ENCODE measurements at places on chromosomes 7 and 10.
A peak's percentile ranks its signal among the peaks of the same experiment; 100 is the strongest.

DNA sequence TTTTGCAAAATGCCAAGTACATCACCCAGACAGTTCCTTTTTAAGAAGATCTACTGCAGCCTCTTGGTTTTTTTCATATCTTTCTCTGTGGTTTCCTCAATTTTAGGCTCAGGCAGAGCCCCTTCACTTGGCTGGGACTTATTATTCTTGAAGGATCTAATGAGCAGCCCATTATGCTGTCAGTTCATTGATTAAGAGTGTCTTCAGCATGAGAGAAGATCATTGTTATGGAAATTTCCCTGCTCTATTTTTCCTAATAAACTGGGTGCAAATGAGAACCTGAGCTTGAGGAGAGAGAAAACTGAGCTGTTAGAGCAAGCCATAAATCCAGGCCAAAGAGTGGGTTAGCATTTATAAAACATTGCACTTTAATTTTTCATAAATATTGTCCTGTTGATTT lies 146.5 kb downstream of the SEC23IP start:
- DNase-seq = no peak

DNA sequence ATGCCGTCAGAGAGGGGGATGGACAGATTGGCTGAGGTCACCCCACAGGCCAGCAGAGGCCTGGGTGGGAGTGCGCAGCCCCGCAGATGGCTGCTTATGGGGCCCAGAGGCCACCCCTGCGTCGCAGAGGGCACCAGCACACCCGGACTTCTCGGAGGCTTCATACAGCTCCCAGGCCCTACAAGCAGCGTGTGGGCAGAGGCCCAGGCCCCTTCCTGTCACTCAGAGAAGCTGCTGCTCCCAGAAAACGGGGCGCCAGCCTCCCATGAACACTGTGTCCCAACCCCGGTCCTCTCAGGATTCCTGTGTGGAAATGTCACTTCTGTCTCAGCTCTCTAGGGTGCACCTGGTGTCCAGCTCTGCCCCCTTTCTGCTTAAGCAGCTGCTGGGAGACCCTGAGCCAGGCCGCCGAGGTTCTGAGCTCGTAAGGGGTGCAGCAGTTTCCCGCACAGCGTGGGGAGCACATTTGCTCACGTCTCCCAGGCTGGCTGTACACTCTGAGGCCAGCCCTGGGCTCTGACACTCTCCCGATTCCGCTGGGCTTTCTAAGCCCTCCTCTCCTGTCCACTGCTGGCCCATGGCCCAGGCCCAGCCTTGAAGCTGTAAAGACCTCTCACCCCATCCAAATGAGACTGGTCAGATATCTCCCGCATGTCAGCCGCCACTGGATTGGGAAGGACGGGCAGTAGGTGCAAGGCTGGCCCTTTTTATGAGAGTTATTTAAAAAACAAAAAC lies 6.8 kb downstream of the GPR146 start:
- no peak for DNase-seq

DNA sequence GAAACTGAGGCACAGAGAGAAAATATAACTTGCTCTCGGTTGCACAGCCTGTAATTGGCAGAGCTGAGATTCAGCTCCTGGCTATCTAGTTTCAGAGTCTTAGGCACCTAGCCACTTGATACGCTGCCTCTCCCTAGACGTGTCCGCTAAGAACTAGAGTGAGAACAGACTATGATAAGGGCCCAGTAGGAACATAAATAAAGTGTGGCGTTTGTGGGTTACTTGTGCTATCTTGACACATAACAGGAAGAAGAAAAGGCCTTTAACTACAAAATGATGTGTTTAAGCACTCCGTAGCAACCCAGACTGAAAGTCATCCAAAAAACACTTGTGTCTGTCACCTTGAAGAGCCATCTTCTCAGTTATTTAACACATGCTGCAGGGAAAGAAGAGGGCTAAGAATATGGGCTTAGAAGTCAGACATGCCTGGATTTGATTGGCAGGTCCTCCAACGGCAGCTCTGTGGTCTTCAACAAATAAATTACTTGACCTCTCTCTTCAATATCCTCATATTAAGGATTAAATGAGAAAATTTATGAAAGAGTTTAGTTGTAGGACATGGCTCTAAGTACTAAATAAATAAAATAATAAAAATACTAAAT lies 96.2 kb downstream of the SGMS1 start:
- no peak for DNase-seq

DNA sequence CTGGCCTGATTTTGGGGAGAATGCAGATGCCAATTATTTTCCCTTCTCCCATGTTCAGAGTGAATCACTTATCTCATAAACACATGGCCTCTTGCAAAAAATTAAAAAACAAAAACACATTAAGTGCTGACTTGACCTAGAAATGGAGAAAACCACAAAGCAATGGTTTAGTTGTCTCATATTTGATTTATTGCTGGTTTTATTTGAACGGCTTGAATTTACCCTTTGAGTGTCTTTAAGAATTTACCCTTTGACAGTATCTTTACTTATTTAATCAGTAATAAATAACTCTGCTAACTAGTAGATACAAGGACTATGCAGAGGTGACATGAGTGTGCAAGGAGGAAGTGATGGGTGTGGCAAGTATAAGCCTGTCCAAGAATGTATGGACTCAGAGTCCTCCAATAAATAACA lies 68.1 kb upstream of the GSDME start:
- DNase-seq = no peak

DNA sequence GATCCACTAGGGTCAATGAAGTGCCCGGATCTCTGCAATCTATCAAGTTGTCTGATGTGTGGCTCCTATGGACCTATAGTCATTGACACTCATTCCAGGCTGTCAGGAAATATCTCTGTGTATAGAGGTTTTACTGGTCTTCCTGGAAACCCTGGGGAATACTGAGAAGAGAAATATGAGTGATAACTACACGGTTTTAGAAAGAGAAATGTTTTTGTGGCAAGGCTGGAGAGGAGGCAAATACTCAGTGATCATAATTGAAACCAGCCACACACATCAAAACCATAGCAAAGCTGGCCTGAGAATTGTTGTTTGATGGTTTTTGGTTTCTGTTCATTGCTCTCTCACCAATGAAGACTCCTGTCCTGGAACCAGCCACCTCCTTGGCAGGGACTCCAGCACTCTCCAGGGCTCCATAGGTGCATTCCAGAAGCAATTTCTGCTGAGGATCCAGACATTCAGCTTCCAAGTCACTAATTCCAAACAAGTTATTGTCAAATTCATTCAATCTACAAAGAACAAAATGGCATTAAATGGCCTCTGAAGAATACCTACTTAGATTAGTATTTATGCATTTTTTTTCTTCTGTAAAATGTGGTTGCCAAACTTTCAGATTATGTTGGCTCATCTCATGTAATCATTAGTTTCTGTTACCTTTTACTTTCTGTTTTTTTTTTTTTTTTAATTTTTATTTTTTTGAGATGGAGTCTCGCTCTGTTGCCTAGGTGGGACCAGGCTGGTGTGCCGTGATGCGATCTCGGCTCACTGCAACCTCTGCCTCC lies 108.6 kb upstream of the ABI1 start:
- no peak for DNase-seq

DNA sequence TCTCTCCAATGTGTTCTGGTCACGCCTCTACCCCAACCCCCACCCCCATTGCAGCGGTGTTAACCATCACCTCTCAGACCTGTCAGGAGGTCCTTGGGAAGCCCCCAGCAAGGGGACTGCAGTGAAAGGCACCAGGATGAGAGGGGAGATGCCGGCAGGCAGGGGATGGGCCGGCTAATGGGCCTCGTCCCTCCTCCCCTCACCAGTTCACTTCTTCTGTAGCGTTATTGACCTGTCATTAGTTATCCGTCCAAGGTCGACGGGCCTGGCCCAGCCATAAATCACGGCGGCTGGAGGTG lies 18.8 kb downstream of the POLL start:
- DNase-seq = no peak

DNA sequence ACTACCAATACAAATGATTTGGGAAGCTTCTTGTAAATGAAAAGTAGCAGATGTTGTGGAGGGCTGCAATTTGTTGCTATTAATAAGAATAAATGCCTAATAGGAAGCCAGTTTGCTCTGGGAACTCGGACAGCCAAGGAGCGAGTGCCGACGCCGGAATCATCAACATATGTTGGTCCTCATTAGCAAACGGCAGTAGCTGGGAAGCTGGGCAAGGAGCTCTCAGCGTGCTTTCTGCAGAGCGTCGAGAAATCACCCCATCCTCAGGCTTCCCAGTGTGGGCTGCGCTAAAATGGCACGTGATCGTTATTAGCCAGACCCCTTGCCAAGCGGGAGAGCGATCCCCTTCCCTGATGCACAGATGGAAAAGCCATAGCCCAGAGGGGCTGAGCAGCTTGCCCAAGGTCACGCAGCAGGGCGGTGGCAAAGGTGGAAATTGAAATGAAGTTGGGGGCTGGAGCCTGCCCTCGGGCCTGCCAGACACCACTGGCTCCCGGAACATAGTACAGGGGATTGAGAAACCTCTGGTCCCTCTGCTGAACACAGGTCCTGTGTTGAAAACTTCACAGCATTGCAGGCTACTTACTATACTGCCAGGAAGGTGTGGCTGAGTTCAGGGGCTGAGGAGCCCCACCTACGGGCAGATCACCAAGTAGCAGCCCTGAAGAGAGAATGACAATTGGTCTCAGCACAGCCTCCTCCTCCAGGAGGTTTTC lies 326.9 kb downstream of the PLXNA4 start:
- DNase-seq = no peak

- DNase-seq = no peak
These were observed 56.2 kb downstream of the CUL1 start for GRCh38 chr7:148754912-148755311.

DNA sequence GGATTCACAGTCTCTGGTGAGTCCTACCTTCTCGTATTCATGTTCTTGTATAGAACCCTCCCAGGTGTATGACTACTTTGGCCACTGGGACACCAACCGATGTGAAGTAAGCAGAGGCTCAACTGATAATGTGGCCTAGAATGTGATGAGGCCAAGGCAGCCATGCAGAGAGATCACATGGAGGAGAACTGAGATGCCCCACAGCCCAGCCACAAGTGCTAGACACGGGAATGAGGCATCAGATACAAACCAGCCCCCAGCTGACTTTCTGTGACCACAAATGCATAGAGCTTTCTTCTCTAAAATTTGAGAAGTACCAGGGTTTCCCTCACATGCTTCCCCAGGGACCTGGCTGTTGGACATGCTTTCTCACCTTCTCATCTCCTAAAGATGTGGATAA lies 375.7 kb downstream of the CCSER2 start:
- no peak for DNase-seq

DNA sequence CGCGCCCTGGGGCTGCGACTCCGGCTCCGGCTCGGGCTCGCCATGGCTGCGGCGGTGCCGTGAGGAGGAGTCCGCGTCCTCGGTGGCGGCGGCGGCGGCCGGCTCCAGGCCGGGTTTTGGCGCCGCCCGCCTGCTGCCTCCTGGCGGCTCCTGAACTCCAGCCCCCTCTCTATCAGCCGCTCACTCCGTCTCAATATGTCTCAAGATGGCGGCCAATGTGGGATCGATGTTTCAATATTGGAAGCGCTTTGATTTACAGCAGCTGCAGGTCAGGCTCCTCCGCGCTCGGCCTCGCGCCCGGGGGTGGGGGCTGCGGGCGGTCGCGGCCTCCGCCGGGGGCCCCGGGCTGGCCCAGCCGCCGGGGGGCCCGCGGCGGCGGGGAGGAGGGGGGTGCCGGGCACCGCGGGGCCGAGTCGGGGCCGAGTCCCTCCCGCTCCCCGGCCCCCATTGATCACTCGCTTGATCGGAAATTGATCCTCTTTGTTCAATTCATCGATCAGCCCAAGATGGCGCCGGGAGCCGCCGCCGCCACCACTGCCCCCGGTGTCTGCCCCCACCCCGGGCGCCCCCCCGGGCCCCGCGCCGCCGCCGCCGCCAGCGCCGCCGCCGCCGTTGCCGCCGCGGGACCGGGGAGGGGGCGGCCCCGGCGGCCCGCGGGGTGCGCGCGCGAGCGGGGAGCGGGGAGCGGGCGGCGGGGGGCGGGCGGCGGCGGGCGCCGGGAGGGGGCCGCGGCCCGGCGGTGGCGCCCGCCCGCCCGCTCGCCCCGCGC lies 1.4 kb upstream of the CUX1 start:
- peak; percentile 62 for DNase-seq

DNA sequence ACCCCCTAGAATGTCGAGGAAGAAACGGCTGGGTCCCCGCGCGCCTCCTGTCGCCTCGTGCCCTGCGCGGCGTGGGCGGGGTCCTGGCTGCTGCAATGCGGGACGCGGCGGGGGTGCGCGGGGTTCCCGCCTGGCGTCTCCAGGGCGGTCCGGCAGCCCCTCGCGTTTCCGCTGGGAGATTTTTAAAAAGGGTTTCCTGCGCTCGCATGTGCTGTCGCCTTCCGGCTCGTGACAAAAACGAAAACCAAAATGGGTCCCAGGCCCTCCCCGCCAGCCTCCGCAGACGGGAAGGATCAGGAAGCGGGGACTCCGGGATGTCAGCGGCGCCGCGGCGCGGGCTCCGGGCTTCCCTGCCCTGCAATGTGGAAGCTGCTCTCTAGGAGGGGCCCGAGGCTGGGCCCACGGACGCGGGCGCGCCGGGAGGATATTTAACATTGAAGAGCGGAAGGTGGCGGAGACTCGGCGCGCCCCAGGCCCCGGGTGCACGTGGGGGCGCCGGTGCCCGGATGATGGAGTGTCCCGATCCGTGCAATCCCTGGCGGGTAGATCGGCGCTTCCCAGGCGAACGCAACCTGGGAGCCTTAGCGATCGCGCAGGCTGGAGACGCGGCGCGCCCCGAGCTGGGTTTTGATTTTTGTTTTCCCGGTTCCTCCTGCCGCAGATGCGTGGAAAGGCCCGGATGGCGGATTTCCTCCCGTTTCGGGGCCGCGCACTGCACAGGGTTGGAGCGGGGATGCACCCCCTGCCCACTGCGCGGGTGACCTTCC lies 1.0 kb downstream of the PFKP start:
- peak; percentile 76 for DNase-seq

GRCh38 chr10:7572391-7572790 lies 94.4 kb downstream of the ITIH5 start:
- no peak for DNase-seq

- DNase-seq = no peak
These were observed 336.3 kb upstream of the SHH start for GRCh38 chr7:156148547-156148946.

GRCh38 chr7:53743697-53744402 lies 708.4 kb downstream of the POM121L12 start:
- no peak for DNase-seq

- no peak for DNase-seq
These were observed 78.2 kb upstream of the IFRD1 start for GRCh38 chr7:112372101-112372500.

DNA sequence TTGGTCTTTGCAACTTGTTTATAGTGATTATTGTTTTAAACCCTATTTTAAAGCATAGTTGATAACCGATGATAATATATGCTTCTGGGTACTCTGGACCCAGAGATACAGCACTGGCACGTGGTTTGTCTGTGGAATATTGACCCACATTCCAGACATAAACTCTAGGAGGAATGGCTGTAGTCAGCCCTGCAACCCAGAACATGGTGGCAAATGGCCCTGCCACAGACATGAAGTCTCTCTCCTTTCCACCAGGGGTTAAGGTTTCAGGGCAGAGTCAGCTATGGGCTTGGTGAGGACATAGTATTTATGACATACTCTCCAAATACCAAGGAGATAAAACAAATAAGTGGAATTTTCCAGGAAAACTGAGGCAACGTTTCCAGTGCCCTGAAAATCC lies 83.6 kb downstream of the NAMPT start:
- no peak for DNase-seq

GRCh38 chr10:114172776-114173602 lies 1.0 kb downstream of the CCDC186 start:
- no peak for DNase-seq

GRCh38 chr10:58367069-58367468 lies 18.1 kb upstream of the TFAM start:
- DNase-seq = no peak

- no peak for DNase-seq
These were observed 50.1 kb upstream of the FEZF1 start for GRCh38 chr7:122354656-122355055.

Measured in activated CD4-positive, alpha-beta T cell treated with anti-CD3 and anti-CD28 coated beads for 4 hours (primary cell).